ENCODE measurements at places on chromosomes 6 and 20.

GRCh38 chr6:72931325-72931887 is 293.9 kb downstream of the KHDC1L start:
- no peak for DNase-seq

DNA sequence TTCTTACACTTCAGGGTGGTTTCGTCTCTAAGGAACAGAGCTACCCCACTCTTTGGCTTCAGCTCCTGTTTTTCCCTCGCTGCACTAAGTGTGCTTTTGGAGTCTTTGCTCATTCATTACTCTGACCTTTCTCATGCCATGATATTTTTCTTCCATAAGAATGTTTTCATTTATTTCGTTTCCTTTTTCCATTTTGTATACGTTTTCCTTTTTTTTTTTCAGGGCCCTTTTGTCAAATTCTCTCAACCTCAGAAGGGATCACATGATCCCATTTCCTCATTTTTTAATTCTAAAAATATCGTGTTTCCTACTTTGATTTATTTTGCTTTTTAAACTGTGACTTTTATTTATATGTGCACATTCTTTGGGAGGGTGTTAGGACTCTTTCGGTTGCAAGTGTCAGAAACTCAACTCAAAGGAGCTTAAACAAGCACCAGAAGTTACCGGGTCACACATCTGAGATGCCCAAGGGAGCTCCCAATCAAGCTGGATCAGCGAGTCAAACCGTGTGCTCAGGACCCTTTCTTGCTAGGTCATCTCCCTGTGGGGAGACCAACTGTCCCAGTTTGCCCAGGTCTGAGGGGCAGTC is 40.6 kb downstream of the GCNT2 start:
- DNase-seq, result no peak

GRCh38 chr6:161161889-161162624 is 111.8 kb downstream of the AGPAT4 start:
- DNase-seq, result no peak

DNA sequence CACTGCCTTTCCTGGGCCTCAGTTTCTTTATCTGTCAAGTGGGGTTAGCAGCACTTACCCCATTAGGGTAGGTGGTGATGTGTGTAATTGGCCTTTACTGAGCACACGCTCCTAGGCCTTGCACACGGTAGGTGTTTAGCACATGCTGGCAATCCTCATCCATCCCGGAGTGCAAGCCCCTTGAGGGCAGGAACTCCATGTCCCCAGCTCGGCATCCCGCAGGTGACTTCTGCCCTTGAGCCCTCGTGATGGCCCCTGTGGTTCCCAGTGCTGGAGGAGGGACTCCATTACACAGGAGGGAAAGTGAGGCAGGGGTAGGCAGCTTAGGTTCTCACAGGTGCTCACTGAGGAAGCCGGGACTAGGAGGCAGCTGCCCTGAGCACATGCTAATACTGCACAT is 40.0 kb downstream of the MYH7B start:
- no peak for DNase-seq

DNA sequence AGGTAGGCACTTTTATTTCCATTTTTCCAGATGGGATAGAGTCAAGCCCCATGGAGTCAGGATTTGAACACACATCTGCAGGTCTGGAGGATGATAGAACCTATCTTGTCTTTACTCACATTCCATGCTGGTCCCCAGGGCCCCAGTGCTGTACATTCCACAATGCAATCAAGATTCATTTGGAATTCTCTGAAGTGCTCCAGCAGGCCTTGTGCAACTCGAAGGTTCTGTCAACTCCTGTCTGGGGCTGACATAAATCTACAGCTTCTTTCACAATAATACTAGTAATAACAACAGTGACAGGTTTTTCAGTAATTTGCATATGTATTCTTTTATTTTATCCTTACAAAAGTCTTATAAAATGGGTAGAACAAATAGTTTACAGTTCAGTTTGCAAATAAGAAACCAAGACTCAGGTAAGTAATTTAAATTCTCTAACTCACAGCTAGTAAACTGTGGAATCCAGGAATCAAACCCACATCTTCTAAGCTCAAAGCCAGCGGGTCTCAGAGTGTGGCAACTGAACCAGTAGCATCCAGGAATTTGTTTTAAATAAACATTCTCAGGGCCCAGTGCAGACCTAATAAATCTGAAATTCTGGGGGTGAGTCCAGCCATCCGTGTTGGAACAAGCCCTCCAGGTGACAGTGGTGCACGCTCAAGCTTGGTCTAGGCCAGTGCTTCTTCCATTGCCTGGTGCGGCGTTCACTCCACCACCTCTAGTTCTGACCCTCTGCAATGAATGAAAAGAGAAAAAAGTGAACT is 137.0 kb upstream of the TNFAIP3 start:
- DNase-seq, result no peak

DNA sequence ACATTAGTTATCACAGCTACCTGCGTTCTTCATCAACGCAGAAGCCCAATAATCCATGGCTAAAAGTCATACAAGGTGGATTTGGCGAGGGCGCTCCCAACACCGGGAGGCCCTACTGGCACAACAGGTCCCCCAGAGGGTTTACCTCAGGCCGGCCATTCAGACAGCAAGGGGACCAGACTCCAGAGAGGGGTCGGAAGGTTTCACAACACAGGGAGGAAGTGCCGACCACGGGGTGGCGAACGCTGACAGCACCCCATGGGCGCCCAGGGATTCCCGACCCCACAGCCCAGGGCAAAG is 1515.9 kb upstream of the DEFB115 start:
- DNase-seq, result no peak

DNA sequence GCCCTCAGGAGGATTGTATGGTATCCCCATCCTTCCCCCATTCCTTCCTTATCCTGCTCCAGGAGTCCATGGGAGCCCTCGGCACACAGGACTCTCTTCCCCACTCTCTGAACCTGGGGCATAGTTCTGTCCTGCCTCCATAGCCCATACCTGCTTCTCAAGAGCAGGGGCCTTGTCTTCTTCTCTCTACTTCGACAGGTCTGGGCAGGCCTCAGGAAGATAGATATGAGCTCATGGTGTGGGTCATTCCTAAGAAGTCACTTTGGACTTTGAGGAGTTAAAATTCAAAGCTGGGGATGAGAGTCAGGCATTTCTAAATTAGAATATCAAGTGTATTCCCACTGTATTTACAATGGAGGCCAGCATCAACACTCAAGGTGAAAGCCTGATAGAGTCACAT is 8.4 kb upstream of the ADA start:
- DNase-seq, result no peak

DNA sequence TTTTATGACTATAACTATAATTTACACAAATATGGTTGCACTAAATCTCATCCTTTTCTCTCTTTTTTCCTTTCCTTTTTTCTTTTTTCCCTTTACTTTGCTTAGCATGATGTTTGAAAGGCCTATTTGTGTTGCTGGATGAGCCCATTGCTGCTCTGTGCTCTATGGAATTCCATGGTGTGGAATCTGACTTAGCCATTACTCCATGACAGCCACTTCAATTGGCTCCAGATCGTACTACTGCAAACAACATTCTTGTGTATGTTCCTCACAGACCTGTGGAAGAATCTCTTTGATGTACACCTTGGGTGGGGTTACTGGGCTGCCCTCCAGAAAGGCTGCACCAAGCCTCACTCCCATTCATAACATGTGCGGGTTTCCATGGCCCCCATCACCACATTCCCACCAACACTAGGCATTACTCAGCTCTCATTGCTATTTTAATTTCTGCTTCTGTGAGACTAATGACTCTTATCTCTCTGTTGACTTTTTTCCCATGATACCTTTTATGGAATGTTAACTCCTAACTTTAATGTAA is 979.0 kb downstream of the KIF16B start:
- no peak for DNase-seq

DNA sequence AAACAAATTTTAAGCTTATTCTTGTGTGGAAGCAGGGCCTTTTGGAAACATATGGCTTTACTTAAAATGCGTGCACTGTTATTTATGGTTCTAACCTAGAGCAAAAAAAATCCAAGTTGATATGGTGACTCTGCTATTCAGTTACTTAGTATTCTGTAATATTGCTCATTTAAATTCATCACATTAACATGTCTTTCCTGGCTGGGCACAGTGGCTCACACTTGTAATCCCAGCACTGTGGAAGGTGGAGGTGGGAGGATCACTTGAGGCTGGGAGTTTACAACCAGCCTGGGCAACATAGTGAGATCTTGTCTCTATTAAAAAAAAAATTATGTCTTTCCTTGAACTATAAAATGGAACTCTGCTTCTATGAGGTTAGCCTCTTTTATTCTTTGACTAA is 57.8 kb upstream of the SDHAF4 start:
- no peak for DNase-seq

DNA sequence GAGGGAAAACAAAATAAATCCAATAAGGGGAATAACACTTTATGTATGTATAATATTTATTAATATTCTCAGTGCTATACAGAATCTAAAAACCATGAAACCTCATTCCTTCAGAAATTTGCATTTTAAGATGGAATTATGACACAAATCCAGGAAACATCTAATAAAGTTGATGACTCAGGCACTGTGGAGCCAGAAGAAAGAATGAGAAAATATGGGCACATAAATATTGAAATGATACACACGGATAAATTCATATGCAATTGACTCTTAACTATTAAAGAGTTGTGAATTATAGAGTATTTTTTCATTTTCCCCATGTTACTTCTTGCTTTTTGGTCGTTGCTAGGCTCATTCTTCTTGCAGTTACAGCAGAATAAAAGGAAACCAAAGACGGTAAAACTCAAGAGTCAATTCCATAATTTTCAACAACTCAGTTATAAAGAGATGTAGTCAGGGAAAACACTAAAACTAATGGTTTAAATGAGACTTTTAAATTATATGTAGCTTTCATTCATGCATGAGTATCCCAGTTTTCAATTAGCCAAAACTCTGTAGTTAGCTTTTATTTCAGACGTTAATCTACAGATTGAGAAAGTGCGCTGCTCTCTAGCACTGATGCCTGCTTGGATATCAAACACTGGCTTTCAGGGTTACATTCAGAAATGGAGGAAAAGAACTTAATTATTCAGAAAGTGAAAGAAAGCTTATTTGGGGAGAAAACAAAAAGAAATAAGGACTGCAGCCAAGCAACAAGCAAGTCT is 95.4 kb downstream of the ADGRB3 start:
- DNase-seq, result no peak

DNA sequence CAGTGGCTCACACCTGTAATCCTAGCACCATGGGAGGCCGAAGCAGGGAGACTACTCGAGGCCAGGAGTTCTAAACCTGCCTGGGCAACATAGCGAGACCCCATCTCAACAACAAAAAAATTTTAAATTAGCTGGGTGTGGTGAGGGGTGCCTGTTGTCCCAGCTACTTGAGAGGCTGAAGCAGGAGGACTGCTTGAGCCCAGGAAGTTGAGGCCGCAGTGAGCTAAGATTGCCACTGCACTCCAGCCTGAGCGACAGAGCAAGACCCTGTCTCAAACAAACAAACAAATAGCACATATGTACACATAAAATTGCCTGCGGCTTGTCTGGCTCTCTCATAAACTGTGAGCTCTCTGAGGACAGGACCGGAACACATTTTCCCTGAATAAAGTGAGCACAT is 106.3 kb downstream of the BANF2 start:
- DNase-seq, result no peak

DNA sequence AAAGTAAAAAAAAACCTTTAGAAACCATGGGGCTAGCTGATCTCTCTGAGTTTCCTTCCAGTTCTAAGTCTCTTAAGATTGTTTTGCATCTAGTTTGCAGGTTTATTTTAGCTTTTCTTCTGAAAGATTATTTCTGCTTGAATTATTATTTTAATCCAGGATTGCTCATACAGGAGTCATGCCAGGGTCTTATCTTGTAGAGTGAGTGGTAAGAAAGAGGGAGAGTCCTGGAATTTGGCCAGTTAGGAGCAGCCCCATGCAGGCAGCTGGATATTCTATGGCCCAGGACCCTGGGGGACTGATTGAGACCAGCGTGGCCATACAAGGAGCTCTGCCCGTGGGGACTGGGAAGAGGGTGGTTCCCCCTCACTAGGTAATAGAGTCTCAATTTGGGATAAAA is 178.9 kb upstream of the HEY2 start:
- DNase-seq, result no peak

- DNase-seq, result no peak
Measured at GRCh38 chr20:17417225-17417624, 114.0 kb downstream of the BFSP1 start.

- DNase-seq, result no peak
Measured at GRCh38 chr20:44954211-44954610, 6.0 kb downstream of the TOMM34 start.

DNA sequence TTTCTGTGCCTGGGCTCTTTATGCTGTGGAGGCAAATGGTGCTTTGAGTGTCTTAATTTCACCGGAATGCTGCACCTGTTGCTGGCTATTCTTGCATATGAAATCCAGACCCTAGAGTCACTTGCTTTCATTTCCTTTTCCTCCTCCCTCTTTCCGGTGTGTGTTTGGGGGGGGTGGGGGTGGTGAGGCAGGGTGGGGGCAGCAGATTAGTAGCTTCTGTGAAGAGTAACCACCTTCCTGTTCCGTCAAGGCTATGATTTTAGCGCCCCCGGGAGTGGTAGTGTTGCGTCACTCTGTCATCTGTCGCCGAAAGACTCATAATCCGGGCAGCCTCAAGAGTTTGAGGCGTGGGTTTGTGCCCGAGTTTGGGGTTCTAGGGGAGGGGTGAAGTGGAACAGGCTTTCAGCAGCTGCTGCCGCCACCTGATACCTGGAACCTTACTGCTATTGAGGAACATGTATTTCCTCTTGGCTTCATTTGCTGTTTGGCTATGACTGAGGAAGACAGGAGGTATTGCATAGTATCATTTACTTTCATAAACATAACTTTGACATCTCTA is 49.1 kb downstream of the UTRN start:
- DNase-seq, result no peak
